ENCODE measurements at places on chromosomes 16 and 17.

GRCh38 chr16:9874219-9874618, 308.0 kb downstream of the GRIN2A start:
- DNase-seq = no peak

DNA sequence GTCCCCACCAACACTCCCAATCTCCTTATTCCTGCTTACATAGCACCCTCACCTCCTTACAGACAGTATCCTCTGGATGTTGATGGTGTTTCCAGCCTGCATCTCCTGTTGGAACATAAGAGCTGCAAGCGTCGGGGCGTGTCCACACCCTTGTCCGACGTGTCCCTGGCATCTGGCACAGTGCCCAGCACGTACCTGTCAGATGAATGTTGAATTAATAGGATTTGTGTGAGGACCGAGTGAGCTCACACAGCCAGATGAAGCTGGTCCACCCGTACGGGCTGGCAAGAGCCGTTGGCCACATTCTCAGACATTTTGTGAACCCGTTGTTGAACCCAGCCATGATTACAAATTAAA, 12.2 kb upstream of the CBX4 start:
- DNase-seq = no peak

- no peak for DNase-seq
Measured at GRCh38 chr16:49575346-49576172, 202.0 kb downstream of the C16orf78 start.

DNA sequence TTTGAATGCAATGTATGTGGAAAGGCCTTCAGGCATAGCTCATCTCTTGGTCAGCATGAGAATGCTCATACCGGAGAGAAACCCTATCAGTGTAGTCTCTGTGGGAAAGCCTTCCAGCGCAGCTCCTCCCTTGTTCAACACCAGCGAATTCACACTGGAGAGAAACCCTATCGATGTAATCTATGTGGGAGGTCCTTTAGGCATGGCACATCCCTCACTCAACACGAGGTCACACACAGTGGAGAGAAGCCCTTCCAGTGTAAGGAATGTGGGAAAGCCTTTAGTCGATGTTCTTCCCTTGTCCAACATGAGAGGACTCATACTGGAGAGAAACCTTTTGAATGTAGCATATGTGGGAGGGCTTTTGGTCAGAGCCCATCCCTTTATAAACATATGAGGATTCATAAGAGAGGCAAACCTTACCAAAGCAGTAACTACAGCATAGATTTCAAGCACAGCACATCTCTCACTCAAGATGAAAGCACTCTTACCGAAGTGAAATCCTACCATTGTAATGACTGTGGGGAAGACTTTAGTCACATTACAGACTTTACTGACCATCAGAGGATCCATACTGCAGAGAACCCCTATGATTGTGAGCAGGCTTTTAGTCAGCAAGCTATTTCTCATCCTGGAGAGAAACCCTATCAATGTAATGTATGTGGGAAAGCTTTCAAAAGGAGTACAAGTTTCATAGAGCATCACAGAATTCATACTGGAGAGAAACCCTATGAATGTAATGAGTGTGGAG, 24.7 kb downstream of the ZFP90 start:
- DNase-seq = no peak
